ENCODE measurements at places on chromosomes 7 and 10.

DNA sequence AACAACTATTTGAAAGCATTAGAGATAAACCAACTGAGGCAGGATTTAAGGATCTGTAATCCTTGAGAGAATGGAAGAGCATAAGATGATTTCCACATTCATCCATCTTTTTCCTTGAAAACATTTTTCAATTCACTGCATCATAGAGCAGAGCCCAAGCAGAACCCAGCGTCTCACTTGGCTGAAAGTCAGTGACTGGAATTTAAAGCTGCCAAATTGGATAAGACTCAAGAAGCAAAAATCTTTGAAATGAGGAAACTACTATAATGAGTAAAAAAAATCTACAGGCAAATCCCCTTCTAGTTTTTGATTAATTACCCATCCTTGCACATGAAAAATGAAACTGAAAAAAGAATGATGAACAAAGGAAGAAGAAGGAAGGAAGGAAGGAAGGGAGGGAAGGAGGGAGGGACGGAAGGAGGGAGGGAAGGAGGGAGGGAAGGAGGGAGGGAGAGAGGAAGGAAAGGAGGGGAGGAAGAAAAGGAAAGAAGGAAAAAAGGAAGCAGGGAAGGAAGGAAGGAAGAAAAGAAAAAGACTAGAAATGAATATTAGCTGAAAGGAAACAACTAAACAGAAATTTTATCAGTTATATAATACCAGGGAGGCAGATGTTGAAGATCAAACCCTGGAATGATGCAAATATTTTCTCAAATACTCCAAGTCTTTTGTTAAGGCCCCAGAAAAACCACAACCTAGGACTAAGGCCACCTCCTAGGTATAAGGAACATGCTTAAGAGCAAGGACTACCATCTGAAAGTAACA, 336.3 kb upstream of the MAGI2 start:
- no peak for DNase-seq

DNA sequence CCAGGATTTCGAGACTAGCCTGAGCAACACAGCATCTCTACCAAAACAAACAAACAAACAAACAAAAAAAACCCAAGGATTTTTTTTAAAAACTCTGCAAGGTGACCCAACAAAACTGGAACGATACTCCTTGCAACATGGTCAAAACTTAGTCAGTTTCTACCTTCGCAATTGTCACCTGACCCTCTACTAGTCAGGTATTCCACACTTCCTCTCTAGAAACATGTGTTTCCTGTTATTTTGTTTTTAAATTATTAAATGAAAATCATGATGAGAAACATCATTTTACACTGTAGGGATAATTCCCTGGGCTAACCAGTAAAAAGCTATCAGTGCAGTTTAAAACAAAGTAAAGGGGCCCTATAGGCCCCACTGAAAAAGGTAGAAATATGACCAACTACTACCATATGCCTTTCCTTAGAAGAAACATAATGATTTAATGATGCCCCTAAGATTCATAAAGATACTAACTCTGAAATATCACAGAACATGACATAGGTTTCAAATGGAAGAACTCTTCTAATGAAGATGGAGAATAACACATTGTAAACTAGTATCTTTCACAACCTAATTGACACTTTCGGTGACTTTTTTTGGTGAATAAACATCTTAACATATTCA, 8.7 kb downstream of the BRAF start:
- DNase-seq = no peak

- no peak for DNase-seq
Measured at GRCh38 chr10:95697429-95697828, 3.7 kb upstream of the TCTN3 start.

- no peak for DNase-seq
Measured at GRCh38 chr10:124092250-124092859, 1.0 kb downstream of the CHST15 start.

- no peak for DNase-seq
Measured at GRCh38 chr10:58980826-58981415, 195.5 kb upstream of the PHYHIPL start.

GRCh38 chr10:131812736-131813604, 87.8 kb upstream of the PPP2R2D start:
- no peak for DNase-seq

DNA sequence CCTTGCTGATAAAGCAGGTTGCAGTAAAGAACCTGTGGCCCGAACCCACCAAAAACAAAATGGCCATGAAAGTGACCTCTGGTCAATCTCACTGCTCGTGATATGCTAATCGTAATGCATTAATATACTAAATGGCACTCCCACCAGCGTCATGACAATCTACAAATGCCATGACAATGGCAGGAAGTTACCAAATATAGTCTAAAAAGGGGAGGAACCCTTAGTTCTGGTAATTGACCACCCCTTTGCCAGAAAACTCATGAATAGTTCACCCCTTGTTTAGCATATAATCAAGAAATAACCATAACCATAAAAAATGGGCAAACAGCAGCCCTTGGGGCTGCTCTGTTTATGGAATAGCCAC, 1139.4 kb upstream of the LRRN3 start:
- no peak for DNase-seq

DNA sequence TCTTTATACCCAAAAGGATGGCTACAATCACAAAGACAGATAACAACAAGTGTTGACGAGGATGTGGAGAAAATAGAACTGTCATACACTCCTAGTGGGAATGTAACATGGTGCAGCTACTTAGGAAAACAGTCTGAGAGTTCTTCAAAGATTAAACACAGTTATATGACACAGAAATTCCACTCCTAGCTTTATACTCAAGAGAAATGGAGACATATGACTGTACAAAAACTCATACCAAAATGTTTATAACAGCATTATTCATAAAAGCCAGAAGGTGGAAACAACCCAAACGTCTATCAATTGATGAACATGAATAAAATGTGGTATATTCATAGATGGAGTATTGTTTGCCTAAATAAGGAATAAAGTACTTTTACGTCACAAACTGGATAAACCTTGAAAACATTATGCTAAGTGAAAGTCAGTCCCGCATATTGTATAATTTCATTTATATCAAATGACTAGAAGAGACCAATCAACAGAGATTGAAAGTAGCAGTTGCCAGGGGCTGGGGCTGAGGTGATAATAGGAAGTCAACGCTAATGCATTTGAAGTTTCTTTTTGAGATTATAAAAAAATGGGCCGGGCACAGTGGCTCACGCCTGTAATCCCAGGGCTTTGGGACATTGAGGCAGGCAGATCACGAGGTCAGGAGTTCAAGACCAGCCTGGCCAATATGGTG, 61.6 kb upstream of the SRPK2 start:
- DNase-seq = no peak
